Adipocyte (in vitro differentiated cells): ENCODE measurements at places on chromosomes 2 and 18.

DNA sequence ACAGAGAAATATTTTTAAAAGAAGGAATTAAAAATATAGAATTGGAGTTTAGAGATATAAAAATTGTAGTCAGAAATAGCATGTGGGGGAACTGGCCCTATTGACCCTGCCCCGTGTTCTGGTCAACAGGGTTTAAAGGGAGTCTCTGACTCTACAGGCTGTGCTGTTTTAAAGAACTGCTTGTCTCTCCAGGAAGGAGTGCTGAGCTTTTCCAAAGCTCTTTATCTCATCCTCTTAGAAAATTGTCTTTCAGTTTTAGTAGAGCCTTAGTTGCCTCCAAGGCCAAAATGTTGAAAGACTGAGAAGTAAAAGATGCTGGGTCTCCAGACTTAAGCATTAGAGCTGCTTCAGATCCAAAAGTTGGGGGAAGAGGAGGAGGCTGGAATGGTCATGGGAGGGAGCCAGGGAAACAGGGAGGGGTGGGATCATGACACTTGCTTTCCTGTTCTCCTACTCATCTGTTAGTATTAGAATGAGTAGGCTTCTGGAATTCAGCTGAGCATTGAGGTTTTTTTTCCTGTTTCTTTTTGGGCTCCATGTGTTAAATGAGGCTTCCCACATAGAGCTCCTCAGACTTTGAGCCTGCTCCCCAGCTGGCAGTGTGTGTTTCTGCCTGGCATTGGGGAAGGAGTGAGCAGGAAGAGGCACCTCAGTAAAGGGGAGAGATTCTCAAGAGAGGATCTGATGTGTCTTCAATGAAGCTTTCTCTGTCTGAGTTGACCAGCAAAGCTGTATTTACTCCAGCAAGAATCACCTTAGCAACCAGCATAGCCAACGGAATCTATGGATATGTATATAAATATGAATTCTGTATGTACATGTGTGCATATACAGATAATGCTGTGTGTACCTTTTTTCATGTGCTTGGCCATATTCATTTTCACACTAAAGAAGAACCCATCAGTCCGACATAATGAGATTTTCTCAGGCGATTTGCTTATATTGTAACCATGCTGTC lies 186.8 kb upstream of the FBXO11 start:
- no peak for DNase-seq

- peak; percentile 2 for DNase-seq
These were observed 37.2 kb upstream of the CFAP36 start for GRCh38 chr2:55482186-55482884.

DNA sequence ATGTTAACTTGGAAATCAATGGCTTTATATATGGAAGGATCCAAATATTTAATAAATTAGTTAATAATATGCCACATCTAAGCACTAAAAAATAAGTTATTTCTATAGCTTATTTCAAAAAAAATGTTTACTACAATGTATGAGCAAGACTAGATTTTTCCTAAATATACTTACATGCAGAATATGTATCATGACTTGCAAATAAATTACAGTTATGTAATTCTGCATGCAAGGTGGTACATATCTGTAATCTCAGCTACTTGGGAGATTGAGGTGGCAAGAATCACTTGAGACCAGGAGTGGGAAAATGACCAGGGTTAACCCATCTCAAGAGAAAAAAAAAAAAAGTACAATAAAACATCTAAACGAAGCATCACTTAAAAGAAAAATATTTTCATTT lies 11.6 kb downstream of the PUM2 start:
- DNase-seq, result no peak

- no peak for DNase-seq
These were observed 3.3 kb downstream of the AFG3L2 start for GRCh38 chr18:12373771-12374116.

GRCh38 chr18:35964319-35964718 lies 8.2 kb upstream of the RMP24 start:
- no peak for DNase-seq

GRCh38 chr2:33577668-33578067 lies 21.4 kb downstream of the FAM98A start:
- peak; percentile 38 for DNase-seq

GRCh38 chr18:8946066-8946838 lies 156.2 kb upstream of the NDUFV2 start:
- peak; percentile 94 for DNase-seq

GRCh38 chr2:11752906-11753305 lies 6.5 kb downstream of the LPIN1 start:
- DNase-seq, result no peak

- DNase-seq, result peak; percentile 10
These were observed 218.8 kb downstream of the SCG2 start for GRCh38 chr2:223383315-223383714.

GRCh38 chr2:234950730-234951663 lies 820 bp upstream of the SH3BP4 start:
- peak; percentile 82 for DNase-seq

GRCh38 chr18:46877329-46877987 lies 39.8 kb downstream of the PIAS2 start:
- no peak for DNase-seq

DNA sequence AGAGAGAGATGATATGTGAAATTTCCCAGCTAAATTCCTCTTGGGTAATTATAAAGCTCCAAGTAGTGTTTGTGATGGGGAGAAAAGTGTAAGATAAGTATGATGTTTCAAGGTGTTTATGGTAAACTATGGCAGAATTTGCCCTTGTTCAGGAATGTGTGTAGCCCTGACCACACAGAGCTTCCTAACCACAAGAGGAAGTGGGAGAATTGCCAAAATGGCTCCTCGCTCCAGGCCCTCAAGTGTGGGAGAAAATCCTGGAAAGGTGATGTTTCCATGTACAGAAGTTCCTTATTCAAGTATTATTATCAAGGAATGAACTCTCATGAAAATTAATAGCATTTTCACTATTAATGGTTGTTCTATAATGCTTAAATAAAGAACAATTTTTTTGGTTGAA lies 878.3 kb downstream of the TDRD15 start:
- no peak for DNase-seq

- DNase-seq, result no peak
These were observed 257.3 kb upstream of the HNMT start for GRCh38 chr2:137706786-137707613.

GRCh38 chr2:11072550-11072949 lies 82.7 kb upstream of the SLC66A3 start:
- no peak for DNase-seq
